ENCODE measurements at places on chromosomes 2 and 18.

DNA sequence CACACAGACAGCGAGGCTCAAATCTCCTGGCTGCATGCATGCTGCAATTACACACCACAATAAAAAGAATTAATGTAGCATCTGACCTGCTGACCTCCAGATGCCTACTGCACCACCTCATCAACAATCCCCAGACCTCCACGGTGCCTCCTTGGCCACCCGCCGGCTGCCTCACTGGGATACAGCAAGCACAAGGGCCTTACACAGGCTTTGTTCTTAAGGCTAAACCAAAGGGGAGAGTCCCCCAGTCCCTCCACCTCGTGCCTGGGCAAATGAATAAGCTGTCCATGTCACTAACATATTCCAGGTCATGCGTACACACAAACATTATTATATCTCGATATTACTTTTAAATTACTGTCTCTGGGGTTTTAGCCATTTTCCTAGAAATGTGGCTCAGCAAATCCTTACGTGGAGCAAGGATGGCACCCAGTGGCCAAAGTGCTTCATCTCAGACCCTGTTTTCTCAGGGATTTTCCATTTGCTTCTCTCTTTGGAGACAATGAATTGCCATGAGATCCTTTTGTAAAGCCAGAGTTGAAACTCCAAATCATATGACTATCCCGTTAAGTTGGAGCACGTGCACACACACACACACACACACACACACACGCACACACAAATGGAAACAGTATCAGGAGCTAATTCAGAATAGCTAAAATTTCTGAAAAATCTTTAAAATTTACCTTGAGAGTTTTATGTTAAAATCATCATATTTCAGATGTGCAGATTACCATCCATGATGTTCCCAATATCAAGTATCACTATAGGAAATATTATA is 313.8 kb downstream of the PDE11A start:
- DNase-seq, result peak; percentile 40

DNA sequence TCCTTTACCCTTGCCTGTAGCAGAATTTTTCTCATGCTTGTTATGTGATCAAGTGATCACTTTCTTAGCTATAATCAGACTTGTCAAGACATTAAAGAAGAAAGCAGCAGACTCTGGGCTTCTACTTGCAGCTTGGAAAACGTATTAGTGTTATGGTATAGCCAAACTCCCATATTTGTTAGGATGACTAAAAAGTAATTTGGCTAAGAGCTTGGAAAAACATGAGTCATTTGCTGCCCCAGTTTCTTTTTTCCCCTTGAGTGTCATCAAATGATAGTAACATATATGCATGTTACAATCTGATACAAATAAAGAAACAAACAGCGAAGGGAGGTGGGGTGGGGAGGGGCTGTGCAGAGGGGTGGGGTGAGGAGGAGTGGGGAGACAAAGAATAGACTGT is 155.5 kb downstream of the IKZF2 start:
- DNase-seq, result peak; percentile 11

DNA sequence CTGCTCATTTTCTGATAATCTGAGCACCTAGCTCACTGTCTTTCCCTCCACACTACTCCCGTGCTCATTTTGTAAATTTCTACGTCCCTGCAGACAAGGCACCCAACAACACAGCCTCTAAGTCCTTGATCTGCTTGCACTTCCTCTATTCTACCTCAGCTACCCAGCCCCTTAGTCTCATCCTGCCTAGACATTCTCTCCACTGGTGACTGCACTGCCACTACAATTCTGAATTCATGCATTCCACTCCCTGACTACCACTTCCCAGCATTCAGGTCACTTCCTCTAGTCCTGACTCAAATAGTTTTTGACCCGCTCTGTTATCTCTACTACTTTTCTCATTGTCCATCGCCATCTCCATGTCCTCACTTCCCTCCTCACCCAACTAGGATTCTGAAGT is 155.7 kb downstream of the DYM start:
- no peak for DNase-seq

DNA sequence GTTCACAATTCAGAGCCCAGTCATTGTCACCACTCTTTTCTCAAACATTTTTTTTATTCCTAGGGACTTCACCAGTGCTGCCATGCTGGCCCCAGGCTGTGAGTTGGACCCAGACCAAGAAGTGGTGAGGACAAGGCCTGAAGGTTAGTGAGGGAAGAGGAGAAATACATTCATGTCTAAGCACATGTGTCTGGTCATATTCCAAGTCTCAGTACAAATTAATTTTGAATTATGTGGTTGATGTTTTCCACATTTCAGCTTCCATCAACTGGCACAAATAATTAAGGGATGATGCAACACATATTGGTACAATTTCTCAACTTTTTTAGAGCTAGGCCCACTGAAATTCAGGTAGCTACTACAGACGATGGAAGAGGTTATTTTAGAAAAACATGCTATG is 106.6 kb upstream of the UPP2 start:
- no peak for DNase-seq

DNA sequence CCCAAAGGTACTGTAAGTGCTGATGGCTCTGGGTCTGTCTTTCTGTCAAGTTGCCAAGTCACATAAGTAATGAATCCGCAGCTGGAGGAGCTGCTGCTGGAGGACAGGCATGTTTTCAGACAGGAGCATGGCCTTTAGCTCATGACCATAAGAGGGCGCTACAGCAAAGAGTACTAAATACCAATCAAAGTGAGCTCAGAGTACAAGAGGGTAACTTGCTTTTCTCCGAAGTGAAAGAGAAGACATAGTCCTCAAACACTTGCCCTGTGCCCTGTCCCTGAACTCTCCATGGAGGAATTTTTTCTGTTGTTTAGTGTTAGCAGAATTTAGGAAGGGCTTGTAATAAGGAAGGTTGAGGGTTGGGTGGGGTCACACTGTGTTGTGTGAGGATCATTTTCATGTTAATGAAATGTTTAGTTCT is 58.0 kb upstream of the EML6 start:
- DNase-seq, result no peak

- no peak for DNase-seq
Observed at GRCh38 chr2:230268606-230269243, 43.2 kb downstream of the SP140 start.

DNA sequence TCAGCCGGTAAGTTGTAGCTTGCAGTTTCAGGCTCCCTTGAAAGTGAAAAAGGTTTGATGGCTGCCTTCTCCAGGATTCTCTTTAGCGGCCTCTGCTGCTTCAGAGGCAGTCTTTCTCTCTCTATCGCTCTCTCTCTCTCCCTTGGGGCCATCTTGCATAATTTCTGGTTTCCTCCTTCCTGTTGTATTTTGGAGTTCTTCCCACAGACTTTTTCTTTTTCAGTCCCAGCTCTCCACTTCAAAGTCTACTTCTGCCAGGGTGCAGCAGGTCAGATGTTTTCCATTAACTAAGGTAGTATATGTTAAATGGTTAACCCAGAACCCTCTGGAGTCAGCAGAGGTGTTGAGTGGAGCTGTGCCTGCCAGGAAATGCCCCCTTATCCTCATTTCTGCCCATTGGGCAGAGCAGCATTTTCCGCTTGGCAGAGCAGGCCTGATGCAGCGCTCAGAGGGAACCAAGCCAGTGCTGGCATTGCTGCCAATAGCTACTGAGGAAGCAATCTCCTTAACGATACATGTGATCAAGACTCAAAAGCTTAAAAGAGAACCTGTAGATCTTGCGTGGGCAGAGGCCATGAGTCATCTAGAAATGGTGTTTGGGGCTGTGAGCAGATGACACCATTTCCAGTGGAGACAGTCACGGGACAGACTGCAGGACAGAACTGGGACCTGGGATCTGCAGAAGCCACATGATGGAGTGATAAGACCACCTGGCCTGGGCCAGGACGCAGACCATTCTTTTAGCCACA is 20.8 kb downstream of the DBI start:
- DNase-seq, result peak; percentile 80

DNA sequence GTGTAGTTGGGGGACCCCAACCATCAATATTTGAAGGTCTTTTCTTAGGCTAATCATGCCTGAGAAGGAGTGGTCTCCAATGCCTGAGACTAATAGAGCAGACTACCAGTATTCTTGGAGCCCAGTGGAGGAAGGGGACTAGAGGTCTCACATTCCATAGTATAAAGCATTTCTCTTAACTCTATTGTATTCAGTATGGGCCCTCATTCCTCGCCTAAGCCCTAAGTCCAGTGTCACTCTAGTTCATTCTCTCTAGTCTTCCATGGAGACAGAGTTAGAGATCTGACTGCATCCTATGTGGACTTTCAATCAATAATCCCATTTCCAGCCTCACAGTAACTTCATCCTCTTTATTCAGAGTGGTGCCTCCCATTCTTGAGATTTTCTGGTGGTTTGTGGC is 29.7 kb upstream of the MAP4K4 start:
- no peak for DNase-seq

- no peak for DNase-seq
Observed at GRCh38 chr2:30798536-30798991, 8.7 kb downstream of the CAPN13 start.

DNA sequence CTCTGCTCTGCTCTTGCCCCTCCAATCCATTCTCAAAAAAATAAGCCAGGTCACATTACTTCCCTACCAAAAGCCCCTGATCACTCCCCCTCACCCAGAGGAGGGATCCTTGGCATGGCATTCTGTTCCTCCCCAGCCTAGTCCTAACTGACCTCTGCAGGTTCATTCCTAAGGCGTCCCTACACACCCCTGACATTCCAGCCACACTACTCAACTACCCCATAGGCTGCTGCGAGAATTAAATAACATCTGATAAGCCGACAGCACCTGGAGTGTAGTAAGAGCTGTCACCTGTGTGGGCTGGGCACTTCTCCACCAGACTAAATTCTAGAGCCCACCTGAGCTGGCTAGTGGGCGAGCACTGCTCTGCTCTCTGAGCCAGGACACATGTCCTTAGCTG is 44.7 kb upstream of the SLC1A4 start:
- no peak for DNase-seq

DNA sequence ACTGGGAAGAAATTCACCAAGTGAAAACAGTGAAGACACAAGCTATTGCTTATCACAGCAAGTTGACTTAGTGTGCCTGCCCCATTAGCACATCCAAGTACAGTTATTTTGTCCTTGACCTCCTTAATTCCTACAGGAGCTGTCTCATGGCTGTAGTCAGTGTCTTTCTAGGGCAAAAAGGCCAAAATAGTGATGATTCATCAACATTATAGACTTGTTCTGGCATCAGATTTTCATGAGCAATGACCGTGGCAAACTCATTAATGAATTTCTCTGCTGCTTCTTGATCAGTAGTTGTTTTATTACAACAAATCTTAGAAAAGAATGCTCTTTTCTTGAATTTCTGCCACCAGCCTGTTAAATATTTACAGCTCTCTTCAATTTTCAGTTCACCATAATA is 1169.3 kb upstream of the DDX18 start:
- DNase-seq, result no peak

DNA sequence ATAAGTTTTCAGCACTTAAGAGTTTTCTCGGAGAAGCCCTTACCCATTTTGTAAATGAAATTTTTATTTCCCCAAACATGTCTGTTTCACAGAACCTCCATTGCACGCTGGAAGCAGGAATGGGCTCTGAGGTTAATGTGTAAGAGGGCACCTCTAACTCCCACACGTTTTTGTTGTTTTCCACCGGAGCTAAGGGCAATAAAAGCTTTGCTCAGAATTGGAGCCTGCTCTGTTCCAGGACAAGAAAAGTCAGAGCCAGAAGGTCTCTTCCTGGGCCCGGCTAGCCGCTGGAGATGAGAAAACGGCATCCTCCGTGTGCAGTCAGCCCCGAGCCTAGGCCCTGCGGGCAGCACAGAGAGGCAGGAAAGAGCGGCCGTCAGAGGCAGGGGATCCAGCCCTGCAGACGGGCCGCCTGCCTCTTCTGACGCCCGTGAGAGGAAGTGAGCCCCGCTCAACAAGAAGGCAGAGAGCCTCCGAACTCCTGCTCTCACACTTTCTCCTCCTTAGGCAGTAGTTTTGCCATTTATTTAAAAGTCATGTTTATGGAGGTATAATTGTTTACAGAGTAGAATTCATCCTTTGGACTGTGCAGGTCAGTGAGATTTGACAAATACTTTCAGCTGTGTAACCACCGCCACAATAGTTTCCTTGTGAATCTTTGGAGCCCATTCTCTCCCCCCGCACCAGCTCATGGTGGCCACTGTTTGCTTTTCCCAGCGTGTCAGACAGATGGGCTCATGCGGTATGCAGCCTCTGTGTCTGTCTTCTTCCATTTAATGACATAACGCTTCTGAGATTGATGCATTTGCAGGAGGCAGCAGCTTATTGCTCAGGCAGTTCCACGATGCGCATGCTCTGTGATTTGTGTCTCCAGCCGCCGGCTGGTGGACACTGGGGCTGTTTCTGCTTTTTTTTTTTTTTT is 117.3 kb downstream of the GALR1 start:
- peak; percentile 10 for DNase-seq

- DNase-seq, result no peak
Observed at GRCh38 chr18:63312019-63312409, 7.6 kb downstream of the BCL2 start.

- DNase-seq, result no peak
Observed at GRCh38 chr2:9738535-9739496, 104.5 kb upstream of the TAF1B start.

- DNase-seq, result no peak
Observed at GRCh38 chr18:6982398-6982797, 135.2 kb downstream of the LAMA1 start.

- DNase-seq, result no peak
Observed at GRCh38 chr2:7492719-7493118, 575.5 kb downstream of the RNF144A start.

DNA sequence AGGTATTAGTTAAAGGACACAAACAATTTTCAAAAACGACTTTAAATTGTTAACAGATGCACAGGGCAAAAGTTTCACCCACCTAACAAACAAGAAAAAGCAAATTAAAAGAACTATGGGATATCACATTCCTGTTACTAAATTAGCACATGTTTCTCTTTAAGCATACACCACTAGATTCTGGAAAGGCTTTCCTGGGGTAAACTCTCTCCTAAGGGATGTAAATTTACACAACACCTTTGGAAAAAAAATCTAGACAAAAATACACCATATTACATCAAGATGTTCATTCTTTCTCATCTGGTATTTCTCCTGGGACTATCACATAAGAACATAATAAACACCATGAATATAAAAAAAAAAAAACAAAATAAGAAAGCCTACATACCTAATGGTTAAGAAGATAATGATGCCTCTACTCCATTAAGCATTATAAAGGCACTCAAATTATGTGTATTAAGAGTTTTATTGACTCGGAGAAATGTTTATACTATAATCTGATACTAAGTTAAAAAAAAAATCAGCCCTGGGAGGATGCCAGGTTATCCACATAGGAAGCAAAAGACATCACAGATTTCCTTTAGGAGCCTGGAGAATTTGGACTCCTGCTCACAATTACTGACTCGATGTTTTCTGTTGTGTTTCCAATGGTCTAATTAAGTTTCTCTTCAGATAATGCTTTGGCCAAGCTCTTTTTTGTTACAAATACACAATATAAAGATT is 82.8 kb upstream of the AFF3 start:
- DNase-seq, result peak; percentile 60

DNA sequence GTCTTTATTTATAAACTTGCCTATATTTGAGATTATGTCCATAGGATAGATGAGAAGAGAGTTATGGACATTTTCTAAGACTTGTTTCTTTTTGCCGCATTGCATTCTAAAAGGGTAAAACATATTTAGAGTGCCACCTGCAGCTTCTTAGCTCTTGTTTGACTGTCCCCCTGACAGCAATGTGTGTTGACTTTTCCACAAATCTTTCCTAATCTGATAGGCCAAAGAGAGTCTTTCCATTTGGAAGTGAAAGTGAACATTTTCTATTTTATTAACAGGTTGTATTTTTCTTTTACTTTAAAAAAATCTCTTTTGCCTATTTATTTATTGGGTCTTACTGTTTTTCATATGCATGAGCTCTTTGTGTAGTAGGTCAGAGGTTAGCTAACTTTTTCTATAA is 58.4 kb downstream of the FMNL2 start:
- DNase-seq, result no peak
